Mesenteric fat pad (tissue), 1 donor: ENCODE measurements at places on chromosomes 1 and 21. TPM values are rescaled to one million over a fixed set of nuclear protein-coding genes. Genes with fewer than 3 reads are reported as not detected.

Gene TMEM82
- not detected for total RNA-seq

Gene RCC1
- total RNA-seq = 18.6 TPM

DNA sequence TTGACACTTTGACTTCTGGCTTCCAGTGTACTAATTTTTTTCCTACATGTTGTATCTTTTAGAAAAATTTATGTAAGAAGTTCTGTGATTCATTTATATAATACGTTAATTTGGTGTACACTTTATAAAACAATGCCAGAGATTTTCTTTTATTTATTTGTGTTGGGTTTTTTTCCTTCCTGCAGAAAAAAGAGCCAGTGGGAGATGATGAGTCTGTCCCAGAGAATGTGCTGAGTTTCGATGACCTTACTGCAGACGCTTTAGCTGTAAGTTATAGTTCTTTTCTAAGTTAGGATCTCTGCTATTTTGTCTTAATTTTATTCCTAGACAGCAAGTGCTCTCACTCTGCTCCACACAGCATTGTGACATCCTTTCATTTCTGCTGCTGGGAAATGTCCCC, 14.4 kb downstream of the SARS1 start:
- DNase-seq = no peak

Gene PINK1
- 87.6 TPM for total RNA-seq

Gene ZNF695
- total RNA-seq = not detected

- DNase-seq = no peak
These were observed 42.9 kb downstream of the MPZL1 start for GRCh38 chr1:167764458-167765330.

- DNase-seq = no peak
These were observed 68.5 kb upstream of the CACYBP start for GRCh38 chr1:174931214-174931613.

- DNase-seq = no peak
These were observed 2.7 kb downstream of the HIVEP3 start for GRCh38 chr1:41915786-41916571.

Gene SERINC2
- total RNA-seq = 10.0 TPM

DNA sequence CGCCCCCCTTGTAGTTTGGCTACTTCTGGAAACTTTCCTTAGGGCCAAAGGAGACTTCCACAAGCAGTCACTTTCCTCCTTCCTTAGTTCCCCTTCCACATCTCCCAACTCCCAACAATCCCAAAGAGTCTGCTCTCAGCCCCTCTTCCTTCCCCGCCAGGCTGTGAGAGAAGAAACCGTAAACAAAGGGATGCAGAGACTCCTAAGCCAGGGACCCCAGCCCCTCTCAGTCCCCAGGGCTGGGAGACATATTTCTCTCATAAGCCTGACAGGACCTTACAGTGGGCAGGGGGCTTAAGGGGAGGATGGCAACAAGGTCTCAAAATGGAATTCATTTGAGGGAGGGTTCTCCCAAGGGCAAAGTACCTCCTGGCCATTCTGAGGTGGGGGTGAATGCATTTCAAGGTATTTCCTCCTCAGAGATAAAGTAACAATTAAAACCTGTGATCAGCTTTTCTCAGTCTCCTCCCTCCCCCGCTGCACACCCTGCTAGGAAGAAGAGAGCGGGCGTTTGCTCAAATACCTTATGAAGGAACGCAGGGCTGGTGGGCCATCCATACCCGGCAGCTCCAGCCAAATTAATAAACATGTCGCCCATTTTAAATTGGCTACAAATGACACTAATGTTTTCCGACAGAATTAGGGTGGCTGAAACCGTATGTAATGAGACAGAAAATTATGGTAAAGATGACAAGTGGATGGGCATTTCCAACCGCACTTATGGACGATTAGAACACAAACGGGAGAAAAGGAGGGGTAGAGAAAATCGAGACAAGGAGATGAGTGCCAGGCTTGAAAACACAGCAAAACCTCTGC, 4.0 kb downstream of the BARHL2 start:
- no peak for DNase-seq

Gene GON4L
- 53.0 TPM for total RNA-seq

GRCh38 chr1:192109576-192109975, 48.7 kb upstream of the RGS18 start:
- DNase-seq = no peak

Gene S100A9
- 892 TPM for total RNA-seq

DNA sequence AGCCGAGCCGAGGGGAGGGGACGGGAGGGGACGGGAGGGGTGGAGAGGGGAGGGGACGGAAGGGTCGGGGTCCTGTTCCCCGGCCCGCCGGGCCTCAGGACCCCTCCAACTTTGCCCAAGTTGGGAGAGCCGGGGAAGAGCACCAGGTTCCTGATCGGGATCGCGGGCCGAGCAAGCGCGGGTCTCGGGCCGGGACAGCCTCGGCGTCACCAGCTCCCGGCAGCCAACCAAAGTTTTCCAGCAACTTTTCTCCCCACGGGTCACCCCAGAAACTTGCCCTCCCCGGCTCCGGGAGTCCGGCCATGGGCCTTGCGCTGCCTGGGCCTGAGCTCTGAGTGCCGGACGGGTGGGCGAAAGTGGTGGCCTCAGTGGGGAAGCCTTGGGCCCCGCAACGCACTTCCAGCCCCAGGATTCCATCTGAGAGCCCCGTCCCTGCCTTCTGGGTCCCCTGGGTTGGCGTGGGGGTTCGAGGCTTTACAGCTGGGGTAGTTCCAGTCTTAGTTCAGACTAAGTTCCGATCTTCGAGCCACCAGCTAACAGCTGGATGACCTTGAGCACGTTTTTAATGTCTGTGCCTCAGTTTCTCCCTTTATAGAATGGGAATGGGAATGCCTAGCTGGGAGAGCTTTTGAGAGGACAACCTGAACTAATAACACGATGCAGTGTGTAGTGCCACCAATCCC, 458 bp downstream of the ZC3H12A start:
- DNase-seq = peak; percentile 88

Gene TAS1R1
- not detected for total RNA-seq

DNA sequence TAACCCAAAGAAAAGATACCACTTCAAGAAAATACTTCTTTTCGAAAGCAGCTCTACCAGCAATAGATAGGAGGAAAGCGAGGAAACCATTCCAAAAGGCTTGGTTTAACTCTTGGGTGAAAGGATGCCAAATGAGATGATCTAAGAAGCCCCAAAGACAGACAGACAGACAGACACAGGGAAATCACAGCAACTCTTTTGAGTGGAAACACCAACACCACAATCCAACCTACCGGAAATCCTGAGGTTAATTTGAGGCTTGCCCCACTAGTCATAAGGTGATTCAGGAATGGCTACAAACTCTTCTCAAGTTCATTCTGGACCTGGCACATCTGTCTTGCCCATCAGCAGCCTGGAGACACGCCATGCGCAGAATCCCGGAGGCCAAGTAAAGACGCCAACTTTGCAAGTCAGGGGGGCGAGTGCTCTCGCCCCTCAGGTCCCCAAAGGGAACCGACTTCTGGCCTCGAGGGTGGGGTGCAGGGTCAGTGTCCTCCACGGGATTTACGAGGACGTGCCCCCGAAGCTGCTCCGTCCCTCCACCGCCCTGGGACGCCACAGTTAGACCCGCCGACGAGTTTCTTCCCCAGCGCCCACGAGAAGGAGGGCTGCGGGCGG, 778 bp downstream of the EVI5 start:
- no peak for DNase-seq

DNA sequence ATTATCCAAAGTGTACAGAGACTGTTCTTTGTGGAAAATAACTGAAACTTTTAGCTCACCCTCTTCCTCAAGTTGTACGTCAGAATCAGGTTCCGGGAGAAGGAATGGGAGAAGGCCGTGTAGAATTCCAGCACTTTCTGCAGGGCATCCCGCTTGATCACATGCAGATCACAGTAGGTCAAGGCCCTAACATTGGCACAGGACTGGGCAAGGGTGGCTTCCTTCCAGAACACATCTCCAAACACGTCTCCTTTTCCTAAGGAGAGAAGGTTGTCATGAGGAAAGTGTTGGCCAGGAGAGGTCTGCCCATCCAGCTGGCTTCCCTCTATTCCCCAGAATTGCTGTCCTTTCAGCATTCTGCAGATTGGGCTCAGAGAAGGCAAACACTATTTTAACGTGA, 358.7 kb downstream of the KCNH1 start:
- DNase-seq = no peak
